ENCODE measurements at places on chromosomes 6 and 20.

GRCh38 chr6:111738631-111739030, 133.0 kb upstream of the TRAF3IP2 start:
- H3K36me3 ChIP-seq: peaks cover 4% of the 10 kb centered on the region
- H3K27me3 ChIP-seq: no peaks in the 10 kb centered on the region
- no peak overlapping the region for H3K27ac ChIP-seq

DNA sequence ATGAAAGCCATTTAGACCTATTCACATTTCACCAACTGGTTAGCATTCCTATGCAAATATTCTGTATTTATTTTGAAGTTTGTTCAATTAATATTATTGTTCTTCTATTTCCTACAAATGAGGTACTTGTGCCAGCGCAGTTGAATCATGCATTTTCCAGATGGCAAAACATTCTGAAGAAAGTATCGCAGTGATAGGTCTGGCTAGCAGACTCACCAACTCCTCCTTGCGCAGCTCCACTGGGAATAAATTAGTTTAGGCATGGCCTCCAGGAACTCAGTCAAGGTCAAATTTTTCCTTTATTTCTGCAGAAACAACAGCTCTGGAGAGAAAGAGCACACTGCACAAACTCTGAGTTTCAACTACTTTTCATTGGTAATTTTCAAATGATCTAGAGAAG, 437.7 kb downstream of the COL12A1 start:
- DNase-seq: no peak
- no peaks in the 10 kb centered on the region for H3K27me3 ChIP-seq
- H3K36me3 ChIP-seq: no peaks in the 10 kb centered on the region

DNA sequence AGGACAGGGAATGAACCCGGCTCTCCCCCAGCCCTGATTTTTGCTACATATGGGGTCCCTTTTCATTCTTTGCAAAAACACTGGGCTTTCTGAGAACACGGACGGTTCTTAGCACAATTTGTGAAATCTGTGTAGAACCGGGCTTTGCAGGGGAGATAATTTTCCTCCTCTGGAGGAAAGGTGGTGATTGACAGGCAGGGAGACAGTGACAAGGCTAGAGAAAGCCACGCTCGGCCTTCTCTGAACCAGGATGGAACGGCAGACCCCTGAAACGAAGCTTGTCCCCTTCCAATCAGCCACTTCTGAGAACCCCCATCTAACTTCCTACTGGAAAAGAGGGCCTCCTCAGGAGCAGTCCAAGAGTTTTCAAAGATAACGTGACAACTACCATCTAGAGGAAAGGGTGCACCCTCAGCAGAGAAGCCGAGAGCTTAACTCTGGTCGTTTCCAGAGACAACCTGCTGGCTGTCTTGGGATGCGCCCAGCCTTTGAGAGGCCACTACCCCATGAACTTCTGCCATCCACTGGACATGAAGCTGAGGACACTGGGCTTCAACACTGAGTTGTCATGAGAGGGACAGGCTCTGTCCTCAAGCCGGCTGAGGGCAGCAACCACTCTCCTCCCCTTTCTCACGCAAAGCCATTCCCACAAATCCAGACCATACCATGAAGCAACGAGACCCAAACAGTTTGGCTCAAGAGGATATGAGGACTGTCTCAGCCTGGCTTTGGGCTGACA, 28.8 kb upstream of the ZBP1 start:
- peaks cover 30% of the 10 kb centered on the region for H3K27me3 ChIP-seq
- no peak for DNase-seq
- no peak overlapping the region for H3K27ac ChIP-seq
- peaks cover 34% of the 10 kb centered on the region for H3K36me3 ChIP-seq

- H3K27ac ChIP-seq: no peak within 1 kb of the TSS
- no peaks in the 10 kb centered on the region for H3K27me3 ChIP-seq
- H3K36me3 ChIP-seq: no peaks in the 10 kb centered on the region
- H3K4me3 ChIP-seq: no peak within 1 kb of the TSS
Measured at GRCh38 chr20:45701873-45702272, at the start of gene WFDC13. WFDC13 (plus strand) TSS chr20:45702038; CDS start chr20:45702124, 86 bp downstream.

- H3K36me3 ChIP-seq: no peaks in the 10 kb centered on the region
- peak overlapping the region; percentile 76 for H3K27ac ChIP-seq
- H3K4me3 ChIP-seq: peak overlapping the region; percentile 16
- H3K4me1 ChIP-seq: no peaks in the 10 kb centered on the region
- DNase-seq: peak; percentile 96
Measured at GRCh38 chr6:128600397-128600951, 80.1 kb upstream of the PTPRK start.
